ENCODE measurements at places on chromosomes 16 and 17.

GRCh38 chr17:72118335-72119076, 2.3 kb upstream of the SOX9 start:
- peak; percentile 77 for DNase-seq

GRCh38 chr17:64500487-64500859, 3.6 kb upstream of the POLG2 start:
- no peak for DNase-seq

GRCh38 chr16:25481636-25482035, 210.1 kb upstream of the HS3ST4 start:
- DNase-seq: no peak

GRCh38 chr17:16889088-16889465, 82.8 kb downstream of the TNFRSF13B start:
- DNase-seq: no peak

DNA sequence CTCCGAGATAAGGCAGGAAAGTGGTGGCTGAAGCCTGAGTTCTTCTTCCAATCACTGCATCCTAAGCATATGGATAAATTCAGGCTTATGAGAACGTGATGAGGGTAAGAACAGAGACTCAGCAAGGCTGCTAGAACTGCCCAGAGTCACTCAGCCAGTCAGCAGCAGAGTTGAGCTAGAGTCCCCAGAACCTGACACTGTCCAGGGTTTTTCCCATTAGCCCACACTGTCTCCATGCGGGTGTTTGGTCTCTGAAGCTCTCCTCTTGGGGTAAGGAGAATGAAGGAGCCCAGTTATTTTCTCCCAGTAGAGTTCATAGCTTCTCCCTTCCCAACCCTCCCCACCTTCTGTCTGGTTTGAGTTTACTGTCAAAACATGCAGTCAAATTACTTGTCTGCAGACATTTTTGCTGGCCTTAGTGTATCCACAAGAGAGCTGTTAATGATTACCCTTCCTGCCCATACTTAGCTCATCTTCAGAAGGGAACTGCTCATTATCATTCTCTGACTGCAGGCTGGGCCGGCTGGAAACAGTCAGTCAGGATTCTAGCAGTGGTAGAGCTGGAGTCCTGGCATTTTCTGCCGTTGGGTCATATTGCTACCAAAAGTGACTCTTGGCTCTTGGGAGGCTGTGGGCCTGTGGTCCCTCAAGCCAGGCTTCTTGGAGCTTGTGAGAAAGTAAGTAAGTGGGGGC, 460.0 kb downstream of the HS3ST3B1 start:
- DNase-seq: no peak

DNA sequence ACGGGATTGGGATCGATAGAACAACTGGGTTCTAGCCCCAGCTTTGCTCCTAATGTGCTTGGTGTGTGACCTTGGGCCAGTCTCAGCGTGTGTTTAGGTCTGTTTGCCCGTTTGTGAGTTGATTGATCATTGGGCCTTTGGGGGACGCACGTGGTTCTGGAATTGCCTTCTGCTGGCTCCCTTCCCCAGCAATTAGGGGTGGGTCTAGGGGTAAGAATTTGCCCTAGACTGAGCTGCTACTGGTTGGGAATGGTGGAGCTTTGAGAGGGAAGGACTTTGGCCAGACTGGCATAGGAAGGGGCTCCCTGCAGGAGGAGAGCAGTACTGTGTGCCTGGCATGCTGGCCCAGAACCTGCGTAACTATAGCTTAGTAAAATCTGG, 1.5 kb downstream of the SPNS2 start:
- DNase-seq: no peak

DNA sequence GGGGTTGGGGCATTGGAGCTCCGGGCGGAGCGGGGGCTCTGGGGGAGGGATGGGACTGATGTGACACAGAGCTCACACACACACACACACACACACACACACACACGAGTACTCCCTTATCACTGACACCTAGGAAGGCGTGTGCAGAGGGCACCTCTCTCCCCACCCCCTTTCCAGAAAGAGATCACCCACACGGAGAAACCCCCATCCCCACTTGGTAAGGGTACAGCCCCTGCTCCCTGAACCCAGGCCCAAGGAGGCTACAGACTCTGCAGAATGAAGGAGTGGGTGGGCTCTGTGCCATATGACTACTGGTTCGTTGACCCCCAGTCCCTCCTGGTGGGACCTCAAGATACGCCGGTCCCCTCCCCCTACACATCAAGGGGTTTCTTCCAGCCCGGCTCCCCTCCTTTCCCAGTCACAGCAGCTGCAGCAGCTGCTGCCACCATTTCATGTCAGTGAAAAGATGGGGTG, 8.7 kb upstream of the ARHGAP23 start:
- no peak for DNase-seq

GRCh38 chr17:56292578-56292977, 139.3 kb downstream of the ANKFN1 start:
- DNase-seq: no peak

- peak; percentile 73 for DNase-seq
These were observed at the start of gene BCAR1 for GRCh38 chr16:75251280-75252048. BCAR1 (minus strand) TSS chr16:75251624; CDS start chr16:75251482, 142 bp downstream.

DNA sequence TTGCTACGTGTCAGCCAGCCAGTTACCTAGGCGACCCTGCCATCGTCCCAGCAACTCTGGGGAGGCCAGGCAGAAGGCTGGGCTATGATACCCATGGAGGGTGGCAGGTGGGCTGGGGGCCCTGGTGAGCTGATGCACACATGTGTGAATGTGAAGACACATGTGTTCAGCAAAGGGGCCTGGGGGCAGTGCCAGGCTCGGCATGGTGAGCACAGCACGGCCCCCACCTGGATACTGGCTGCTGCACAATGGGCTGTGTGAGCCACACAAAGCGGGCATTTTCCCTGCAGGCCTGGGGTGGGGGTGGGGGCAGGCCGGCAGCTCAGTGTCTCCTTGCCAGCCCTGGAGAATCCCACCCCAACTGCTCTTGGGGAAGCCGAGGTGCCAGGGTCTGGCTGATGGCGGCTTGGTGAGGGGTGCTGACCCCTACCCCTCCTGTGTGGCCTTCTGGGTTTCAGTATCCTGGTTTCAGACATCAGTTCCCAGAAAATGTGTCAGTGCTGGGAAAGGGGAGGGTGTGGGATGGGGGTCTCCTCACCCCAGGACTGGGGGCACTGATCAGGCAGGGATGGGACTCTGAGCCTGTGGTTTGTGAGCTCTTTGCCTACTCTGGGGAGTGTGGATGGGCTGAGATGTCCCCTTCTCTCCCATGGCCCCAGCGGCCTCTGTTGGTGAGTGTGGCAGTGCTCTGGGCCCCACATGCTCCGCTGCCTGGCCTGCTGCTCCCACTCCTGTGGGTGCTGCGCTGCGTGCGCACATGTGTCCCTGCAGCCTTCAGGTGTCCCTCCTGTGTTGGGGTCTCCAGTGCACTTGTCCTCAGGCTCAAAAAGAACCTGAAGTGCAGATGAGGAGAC, 5.1 kb downstream of the LLGL1 start:
- DNase-seq: no peak

GRCh38 chr16:69141014-69141413, 8.6 kb downstream of the UTP4 start:
- no peak for DNase-seq

- DNase-seq: no peak
These were observed 1.9 kb downstream of the NOD2 start for GRCh38 chr16:50695017-50696000.

DNA sequence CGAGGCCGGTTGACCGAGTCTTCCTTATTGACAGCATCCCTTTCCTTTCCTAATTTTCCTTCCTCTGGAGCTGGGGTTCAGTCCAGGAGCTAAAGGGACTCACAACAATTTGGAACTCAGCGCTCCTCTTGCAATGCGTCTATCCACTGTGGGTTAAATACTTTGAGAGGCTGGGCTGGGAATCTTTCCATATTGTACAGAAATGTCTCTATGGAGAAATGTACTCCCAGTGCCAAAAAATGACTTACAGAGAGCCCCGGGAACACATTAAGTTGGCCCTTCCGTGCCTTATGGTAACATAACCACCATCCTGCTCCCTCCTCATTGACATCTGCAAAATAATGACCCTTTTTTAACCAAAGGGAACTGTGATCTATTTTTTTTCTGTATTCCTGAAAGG, 192.8 kb downstream of the FTO start:
- DNase-seq: no peak

DNA sequence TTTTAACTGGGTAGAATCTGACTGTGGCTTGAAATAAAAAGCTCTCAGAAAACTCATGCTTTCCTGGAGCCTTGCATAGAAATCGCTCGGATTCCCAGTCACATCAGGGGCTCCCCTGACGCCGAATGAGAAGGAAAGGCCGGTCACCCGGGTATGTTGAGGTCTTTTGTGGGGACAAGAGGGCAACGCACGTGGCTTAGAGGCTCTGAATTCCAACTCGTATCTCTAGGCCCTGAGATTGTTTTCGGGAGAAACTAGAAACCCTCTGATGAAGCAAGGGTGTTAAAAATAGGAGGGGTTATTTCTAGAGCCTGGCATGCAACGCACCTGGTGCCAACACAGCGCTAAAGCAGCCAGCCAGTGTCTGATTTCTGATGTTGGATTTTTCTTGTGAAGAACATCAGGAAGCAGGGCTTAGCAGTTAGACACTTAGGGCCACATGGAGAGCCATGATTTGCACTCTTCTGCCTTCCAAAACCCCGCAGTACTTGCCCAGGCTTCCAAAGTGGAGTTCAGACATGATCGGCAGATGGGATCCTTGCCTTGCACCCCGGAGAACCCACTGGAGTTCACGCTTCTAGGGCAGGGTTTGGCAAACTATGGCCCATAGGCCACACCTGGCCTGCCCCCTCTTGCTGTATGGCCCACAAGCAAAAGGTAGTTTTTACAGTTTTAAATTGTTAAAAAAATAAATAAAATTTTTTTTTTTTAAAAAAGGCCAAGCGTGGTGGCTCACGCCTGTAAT, 12.6 kb downstream of the CACNG1 start:
- no peak for DNase-seq

- no peak for DNase-seq
These were observed 257.3 kb upstream of the SALL1 start for GRCh38 chr16:51408357-51408756.

Measured in AG04450 (cell line).